Neural crest cell (in vitro differentiated cells): ENCODE measurements at places on chromosomes 7 and 10.

- DNase-seq, result no peak
These were observed 174.6 kb upstream of the ITGB1 start for GRCh38 chr10:33132626-33133025.

- no peak for DNase-seq
These were observed 111.8 kb downstream of the MYL10 start for GRCh38 chr7:101517304-101517703.

DNA sequence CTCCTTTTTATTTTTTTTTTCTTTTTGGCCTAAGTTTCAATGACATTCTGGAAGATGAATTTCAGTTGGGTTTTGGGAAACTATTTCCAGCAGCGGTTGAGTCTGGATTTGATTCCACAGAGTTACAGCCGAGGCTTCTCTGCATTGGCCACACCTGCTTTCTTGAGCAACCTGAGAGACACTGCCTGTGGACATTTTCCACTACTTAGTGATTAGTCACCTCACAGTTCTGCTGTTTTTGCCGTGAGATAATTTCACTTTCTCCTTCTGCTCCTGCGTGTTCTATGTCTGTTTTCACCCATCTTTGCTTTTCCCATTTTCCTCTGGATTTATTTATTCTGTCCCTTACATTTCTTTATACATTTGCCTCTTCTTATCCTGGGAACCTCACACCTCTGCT lies 243.0 kb downstream of the BICC1 start:
- DNase-seq, result no peak

DNA sequence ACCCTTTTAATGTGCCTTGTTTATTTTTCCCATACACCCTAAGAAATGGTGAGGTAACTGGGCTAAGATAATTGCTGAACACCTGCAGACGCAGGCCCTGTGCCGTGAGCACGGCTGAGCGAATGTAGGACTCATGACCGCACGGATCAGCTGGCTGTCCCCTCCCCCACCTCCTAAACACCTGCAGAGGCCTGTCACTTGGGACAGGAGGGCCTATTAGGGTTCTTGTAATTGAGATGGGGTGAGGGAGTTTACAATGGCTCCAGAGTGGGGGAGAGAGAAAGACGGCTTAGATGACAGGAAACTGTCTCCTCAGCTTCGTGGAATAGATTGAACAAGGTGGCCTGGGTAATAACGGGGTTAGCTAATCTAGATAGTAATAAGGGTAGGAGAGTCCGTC lies 291.7 kb upstream of the HABP2 start:
- no peak for DNase-seq

DNA sequence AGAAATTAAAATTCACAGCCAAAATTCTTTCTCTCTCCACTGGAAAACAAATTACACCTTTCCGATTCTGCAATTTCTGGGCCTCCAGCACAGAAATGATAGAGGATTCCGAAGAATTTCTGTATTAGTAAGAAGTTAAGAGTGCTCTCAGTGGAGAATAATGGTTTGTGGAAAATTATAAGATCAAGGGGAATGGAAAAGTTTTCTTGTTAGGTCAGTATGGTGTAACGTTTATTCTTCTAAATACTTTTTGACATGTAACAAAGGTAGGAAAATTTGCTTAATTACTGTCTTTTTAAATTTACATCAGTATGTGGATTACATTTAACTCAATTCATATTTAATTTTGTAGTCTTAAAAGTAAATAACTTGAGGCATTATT lies 288.3 kb upstream of the NFE2L3 start:
- no peak for DNase-seq

DNA sequence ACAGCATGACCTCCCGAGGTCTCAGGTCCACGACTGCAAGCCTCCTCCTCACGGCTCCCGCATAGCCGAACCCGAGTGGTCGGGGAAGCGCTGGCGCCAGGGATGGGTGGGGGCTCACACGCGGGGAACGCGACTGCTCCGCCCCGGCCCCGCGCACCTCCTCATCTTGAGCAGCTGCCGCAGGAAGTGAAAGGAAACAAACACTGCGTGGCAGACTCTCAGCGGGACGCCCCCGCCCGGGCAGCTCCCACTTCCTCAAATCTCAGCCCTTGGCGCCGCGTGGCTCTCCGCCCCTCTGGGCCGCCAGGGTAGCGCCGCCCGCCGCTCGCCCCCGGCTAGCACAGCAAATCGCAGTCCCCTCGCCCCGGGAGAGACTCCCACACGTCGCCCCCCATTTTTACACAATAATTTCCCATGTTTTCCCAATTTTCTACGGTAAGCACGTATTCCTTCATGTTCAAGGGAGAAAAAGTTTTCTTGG lies at the start of gene TMEM243:
Gene TMEM243, minus strand, starts transcription at position 188 of the 481 bp plus-strand sequence. CDS start 229 bp downstream, outside the sequence.
- DNase-seq, result peak; percentile 43

DNA sequence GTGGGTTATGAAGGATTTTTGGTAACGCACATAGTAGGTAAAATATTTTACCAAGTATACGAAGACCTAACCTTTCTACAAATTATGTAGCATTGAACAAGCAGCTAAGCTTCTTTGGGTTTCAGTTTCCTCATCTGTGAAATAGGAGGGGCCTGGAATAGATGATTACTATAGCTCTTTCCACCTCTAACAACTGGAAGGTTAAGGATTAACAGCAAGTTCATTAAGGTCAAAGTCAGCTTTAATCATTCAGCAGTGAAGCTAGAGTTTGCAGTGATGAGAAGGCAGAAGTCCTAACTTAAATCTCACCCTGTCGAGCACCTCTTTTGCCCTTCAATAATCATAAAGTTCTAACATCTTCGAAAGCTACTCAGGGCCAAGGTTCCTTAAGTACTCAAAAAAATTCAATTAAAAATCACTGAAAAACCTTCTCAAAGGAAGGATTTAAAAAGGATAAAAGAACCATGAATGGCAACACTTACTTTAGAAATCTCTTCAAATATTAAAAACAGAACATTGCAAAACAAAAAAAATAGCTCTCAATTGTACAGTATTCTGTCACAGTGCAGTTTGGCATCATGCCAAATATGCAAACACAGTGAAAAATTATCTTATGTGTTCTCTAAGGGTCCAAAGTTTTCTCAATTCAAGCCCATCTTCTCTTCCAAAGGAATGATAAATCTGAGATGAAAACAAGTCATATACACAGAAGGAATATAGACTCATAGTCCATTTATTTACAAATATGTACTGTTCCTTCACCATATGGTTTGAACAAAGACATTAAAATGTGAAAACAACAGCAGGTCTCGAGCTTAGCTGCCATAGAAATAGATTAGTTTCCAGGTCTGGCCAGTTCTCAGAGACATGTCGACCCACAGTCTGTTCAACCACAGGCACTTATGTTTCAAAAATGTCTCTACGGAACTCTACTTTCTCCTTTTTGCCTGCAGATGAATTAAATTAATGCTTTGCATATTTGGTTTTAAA lies 152.0 kb upstream of the SLC13A1 start:
- no peak for DNase-seq

- DNase-seq, result peak; percentile 12
These were observed 15.5 kb downstream of the MSRB2 start for GRCh38 chr10:23110722-23111516.

DNA sequence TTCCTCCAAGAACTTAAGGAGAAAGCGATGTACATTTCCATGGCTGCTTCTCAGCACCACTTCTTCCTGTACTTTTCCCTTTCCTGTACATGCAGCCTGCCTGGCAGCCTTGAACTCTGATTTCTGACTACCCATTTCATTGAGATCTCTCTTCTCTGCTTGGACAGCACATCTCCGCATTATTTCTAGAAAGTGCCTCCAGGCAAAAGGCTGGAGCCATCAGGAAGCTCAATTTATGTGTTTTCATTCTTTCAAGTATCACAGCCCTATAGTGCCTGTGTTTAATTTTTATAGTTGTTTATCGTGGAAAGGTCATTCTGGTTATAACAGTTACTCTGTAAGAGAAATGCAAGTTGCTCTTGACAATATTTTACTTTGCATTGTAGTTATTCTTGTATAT lies 688.0 kb upstream of the ANKRD30A start:
- no peak for DNase-seq

GRCh38 chr7:46909601-46910051 lies 672.3 kb downstream of the TNS3 start:
- no peak for DNase-seq

GRCh38 chr7:85644272-85644671 lies 457.4 kb upstream of the SEMA3D start:
- no peak for DNase-seq

DNA sequence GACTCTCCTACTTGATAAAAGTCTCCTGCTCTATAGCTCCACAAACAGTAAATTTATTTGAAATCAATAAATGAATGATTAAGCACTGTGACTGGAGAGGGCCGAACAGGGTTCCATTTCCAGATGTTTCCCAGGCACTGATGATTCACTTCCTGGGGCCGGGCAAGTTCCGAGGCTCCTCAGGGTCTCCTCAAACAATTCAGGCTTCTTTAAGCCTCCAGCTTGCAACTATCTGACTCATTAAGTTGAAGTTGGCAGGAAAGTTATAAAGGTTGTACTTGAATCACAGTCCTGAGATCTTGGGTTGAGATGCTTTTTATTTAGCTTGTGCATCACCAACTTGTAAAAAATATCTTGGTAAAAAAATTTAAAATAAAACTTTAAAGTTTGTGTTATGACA lies 612.9 kb downstream of the DNAJB6 start:
- DNase-seq, result no peak

DNA sequence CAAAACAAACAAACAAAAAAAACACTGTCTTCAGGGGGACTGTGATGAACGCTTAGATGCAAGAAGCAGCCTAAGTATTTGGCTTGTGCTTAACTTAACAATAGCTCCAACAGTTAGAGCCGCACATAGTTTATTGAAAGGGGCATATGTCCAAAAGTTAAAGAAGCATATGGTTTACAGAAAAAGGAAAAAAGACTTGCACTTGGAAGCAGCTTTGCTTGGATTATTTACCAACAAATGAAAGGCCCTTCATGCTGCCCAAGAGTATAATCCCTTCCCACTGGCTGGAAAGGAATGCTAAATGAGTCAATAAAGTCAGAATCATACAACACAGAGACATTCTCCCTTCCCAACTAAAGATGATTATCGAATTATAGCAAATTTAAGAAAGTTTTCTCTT lies 77.9 kb downstream of the GLI3 start:
- no peak for DNase-seq

DNA sequence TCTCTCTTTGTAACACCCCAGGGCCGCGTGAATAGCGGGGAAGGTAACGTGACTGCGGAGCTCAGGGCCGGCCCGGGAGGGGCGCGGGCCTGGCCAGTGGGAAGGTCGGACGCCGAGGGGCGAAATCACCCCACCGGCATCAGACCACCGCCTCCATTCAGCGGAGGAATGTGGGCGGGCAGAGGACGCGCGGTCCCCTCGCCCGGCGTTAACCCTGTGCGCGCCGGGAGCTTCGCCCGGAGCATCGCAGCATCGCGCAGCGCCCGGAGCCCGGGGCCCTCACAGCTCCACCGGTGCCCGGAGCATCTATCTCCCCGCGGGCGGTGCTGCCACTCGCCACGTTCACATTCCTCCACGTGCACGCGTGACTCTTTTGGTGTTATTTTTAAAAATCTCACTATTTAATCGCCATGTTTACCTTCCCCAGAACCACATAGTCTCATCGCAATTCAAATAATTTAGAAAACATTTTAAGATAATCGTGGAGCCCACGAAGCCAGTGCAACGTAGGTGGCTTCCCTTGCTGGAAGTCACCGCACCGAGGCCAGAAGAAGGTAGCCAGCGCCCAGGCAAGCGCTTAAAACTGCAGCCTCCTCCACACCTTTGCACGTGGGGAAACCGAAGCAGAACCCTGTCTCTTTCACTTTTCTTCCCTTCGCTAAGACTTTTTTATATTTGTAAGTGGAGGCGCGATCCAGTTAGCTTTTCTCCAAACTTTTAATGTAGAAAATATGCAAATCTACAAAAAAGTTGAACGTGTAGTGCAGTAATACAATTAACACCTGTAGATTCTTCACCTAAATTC lies 21.8 kb downstream of the FGFBP3 start:
- DNase-seq, result peak; percentile 87

DNA sequence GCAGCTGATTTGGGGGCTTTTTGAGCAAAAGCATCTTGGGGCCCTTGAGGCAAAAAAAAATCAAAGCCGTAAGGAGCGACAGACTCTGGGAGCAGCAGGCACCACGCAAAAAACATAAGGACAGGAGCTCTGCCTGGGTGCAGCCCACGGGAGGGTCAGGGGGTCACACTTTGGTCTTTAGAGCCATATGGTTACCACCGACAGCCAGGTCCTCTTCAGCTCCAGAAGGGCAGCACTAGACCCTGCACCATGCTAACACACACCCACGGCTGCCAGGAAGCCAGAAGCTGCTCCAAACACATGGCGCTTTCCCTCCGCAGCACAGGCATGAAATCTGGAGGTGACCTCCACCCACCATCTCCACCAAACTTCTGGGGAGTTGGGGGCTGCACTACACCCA lies 47.1 kb downstream of the RSU1 start:
- DNase-seq, result no peak

DNA sequence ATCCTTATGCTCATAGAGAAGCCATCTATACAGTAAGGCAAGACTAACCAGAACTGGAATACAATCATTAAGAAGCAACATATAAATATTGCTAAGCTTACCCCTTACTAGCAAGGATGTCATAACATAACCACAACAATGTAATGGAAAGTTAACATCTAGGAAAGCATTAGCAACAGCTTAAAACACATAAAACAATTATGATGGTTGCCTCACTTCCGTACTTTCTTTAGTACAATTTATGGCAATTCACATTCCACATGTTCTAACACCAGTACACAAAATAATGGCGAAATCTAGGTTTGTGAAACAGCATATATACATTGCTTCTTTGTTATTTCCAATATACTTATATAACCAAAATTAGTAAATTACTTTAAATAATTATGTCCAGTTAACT lies 195.0 kb downstream of the AHR start:
- DNase-seq, result no peak

- DNase-seq, result no peak
These were observed 27.4 kb downstream of the THSD7A start for GRCh38 chr7:11804621-11805020.

GRCh38 chr10:64039198-64039597 lies 518.0 kb downstream of the REEP3 start:
- DNase-seq, result no peak

GRCh38 chr7:805261-805660 lies 27.0 kb upstream of the SUN1 start:
- no peak for DNase-seq
